ENCODE measurements at places on chromosomes 13 and 19.

DNA sequence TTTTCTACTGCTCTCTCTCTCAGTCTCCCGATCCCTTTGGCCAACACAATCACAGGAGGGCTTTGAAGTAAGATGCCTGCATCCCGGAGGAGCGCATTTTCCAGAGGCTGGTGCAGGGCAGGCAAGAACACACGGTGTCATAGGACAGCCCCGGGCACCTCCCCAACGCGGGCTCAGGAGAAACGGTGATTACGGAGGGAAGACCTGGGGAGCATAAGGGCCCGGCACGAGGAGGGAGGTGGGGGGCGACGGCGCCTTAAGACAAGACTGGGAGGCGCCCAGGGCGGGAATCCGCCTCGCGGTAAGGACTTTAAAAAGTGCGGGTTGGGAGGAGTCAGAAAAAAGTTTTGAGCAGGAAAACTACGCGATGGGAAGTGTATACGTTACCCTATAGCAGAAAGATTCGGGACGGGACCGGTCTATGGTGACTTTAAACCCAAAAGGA, 18.7 kb upstream of the ZNF888 start:
- DNase-seq: peak; percentile 35

DNA sequence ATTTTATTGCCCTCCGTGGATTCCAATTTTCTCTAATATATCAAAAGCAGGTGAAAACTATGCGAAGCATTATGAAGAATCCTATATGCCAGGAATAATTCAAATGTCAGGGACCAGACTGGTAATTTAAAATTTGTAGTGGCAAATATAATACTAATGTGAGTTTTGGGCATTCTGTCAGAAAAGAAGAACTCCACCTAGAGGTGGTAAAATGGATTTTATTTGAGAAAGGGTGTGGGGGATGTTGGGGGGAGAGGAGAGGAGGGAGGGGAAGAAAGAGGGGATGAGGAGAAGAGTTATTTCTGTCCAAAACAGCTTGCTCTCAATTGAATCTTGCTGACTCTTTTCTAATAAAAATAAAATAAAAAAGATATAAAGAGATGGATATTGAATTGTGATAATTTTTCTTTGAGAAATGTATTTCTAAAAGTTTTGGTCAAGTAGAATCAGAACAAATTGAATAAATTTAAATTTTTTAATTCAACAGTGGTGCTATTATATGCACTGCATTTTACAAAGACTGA, 929.3 kb upstream of the SLITRK5 start:
- peak; percentile 25 for DNase-seq

DNA sequence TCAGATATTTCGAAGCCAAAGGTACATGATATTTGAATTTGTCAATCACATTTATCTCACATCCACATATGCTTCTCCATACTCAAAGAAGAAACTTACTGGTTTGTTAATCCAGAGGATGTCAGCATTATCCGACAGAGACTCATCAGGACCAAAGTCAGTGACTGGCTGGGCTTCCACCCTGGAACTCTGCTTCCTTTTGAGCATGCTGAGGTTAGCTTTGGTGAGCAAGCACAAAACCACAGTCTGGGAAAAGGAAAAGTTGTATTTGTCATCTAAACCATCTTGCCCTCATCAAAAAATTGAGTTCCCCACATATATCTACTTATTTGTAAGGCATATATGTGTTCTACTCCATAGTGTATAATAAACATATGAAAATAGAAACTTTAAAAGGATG, 17.4 kb downstream of the NALCN start:
- peak; percentile 44 for DNase-seq

- no peak for DNase-seq
Measured at GRCh38 chr13:44412346-44412935, 38.8 kb downstream of the SERP2 start.

- no peak for DNase-seq
Measured at GRCh38 chr19:3441986-3442329, 38.4 kb downstream of the SMIM24 start.

Measured in choroid plexus epithelial cell (primary cell).